ENCODE measurements at places on chromosomes 1 and 21.

GRCh38 chr1:64983110-64983509 is 16.8 kb upstream of the JAK1 start:
- peak; percentile 42 for DNase-seq

- no peak for DNase-seq
Observed at GRCh38 chr1:28326515-28326914, 2.3 kb upstream of the MED18 start.

- DNase-seq, result no peak
Observed at GRCh38 chr1:194339471-194339870, 1153.1 kb upstream of the B3GALT2 start.

- DNase-seq, result no peak
Observed at GRCh38 chr1:198472119-198472518, 68.4 kb downstream of the ATP6V1G3 start.

- DNase-seq, result no peak
Observed at GRCh38 chr1:2850502-2850901, 49.0 kb upstream of the TTC34 start.
